ENCODE measurements at places on chromosomes 6 and 20.
A peak's percentile ranks its signal among the peaks of the same experiment; 100 is the strongest.

GRCh38 chr6:163263196-163263595 lies 151.3 kb upstream of the QKI start:
- DNase-seq = no peak

- no peak for DNase-seq
Observed at GRCh38 chr6:17389274-17389847, 4.0 kb upstream of the CAP2 start.

- DNase-seq = no peak
Observed at GRCh38 chr6:22081709-22082108, 215.1 kb downstream of the PRL start.

DNA sequence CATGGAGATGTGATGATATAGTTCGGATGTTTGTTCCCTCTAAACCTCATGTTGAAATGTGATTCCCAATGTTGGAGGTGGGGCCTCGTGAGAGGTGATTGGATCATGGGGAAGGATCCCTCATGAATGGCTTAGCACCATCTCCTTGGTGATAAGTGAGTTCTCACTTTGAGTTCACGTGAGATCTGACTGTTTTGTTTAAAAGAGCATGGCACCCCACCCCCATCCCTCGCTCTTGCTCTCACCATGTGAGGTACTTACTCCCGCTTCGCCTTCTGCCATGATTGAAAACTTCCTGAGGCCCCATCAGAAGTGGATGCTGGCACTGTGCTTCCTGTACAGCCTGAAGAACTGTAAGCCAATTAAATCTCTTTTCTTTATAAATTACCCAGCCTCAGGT lies 10.9 kb downstream of the SLC32A1 start:
- no peak for DNase-seq

- DNase-seq = no peak
Observed at GRCh38 chr20:46799781-46800408, 90.4 kb downstream of the SLC2A10 start.

- peak; percentile 83 for DNase-seq
Observed at GRCh38 chr6:32940656-32941213, at the start of gene HLA-DMB. HLA-DMB (minus strand) TSS chr6:32941028; CDS start chr6:32940807, 221 bp downstream.

DNA sequence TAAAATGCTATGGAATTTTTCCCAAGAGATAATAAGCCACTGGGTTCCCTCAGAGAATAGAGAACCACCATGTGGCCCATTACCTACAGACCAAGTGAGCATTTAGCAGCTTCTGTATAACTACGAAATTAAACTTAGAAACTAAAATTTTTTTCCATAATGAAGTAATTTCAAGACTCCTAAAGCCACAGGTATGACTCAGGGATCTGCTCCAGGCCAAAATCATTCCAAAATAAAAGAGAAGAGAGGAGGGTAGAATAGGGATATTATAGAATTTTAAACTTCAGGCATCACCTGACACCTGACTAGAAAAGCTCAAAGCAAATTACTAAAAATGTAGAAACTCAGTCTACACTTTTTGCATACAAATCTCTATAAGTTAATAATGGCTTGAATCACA lies 108.9 kb upstream of the DST start:
- no peak for DNase-seq
